ENCODE measurements at places on chromosomes 5 and 9.
A peak's percentile ranks its signal among the peaks of the same experiment; 100 is the strongest.

DNA sequence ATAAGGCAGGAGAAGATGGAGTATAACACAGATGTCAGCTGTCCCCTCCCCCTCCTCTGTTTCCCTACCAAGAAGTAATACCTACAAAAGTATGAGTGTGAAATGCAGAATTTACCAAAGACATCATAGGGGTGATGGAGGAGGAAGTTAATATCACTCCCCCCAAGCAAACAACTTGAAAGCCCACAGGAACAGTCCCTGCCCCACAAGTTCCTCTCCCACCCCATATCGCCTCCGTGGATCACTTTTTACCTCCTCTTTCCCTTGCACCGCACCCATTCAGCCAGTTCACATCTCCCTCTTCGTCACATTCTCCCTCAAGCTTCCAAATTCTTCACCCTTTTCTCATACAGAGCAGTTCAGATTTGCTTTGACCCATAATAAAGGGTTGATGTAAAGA, 7.0 kb upstream of the SIL1 start:
- DNase-seq, result no peak

- no peak for DNase-seq
Observed at GRCh38 chr5:151022511-151023018, 2.2 kb downstream of the GPX3 start.

- no peak for DNase-seq
Observed at GRCh38 chr9:137380606-137381005, 42.4 kb downstream of the EXD3 start.

- DNase-seq, result no peak
Observed at GRCh38 chr5:123116058-123116457, 27.0 kb downstream of the PRDM6 start.

- DNase-seq, result peak; percentile 39
Observed at GRCh38 chr9:101727612-101728524, 10.6 kb downstream of the GRIN3A start.

- DNase-seq, result peak; percentile 33
Observed at GRCh38 chr5:78983601-78984438, 1.3 kb downstream of the ARSB start.

DNA sequence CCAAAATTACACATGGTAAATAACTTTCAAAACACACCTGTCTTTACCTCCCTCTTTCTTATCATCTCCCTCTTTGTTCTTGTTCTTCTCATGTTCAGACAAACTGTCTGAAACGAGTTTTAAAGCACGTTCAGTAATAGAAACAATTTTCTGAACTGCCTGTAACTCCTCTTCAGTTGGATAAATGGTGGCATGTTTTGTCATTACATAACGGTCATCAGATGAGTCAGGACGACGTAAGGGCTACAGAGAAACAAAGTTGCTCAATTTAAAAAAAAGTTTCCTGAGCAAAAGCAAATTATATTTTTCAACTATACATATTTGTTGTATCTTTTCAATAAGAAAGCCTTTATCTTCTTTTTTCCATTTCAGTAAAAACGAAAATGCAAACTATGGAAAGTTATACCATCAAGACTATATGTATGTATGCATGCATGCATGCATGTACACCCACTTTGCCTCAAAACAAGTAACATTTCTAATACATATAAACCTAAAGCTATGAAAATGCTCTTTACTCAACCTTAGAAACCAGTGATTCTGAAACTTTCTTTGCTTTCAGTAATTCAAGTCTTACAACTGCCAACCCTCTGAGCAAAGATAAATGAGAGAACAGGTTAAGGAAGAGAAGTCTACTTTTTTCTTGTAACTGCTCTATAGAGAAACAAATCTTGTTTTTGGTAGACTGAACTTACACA, 56.0 kb downstream of the ZFR start:
- DNase-seq, result peak; percentile 84

DNA sequence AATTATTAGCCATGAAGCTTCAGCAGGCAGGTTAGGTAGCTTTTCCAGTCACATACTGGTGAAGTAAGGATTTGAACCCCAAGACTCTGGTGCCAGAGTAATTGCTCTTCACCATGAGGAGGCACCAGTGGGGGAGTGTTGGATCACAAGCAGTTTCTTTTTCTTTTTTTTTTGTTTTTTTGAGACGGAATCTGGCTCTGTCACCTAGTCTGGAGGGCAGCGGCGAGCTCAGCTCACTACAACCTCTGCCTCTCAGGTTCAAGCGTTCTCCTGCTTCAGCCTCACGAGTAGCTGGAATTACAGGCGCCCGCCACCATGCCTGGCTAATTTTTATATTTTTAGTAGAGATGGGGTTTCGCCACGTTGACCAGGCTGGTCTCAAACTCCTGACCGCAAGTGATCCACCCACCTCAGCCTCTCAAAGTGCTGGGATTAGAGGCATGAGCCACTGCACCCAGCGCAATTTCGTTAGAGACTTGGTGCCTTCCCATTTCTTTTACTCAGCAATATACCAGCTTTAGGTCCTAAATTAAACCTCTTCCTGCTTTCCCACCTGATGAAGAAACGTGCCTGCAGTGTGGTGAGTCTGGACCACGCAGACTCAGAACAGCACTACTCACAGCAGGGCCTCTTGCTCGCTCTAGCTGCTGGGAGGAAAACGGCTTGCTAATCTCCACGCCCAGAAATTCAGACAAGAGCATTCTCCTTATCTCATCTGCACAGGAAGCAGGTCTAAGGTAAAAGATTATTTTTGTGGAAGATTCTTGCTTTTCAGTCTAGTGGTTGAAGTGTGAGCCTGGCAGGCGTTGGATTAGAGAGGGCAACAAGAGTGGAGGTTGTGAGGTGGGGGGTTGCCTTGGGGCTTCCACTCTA, at the start of gene S100Z:
Gene S100Z (plus strand): TSS at position 596 of the 873 bp plus-strand sequence. CDS start 25,346 bp downstream, outside the sequence.
- DNase-seq, result peak; percentile 17

GRCh38 chr9:113538701-113539430, 75.3 kb downstream of the RGS3 start:
- DNase-seq, result no peak

DNA sequence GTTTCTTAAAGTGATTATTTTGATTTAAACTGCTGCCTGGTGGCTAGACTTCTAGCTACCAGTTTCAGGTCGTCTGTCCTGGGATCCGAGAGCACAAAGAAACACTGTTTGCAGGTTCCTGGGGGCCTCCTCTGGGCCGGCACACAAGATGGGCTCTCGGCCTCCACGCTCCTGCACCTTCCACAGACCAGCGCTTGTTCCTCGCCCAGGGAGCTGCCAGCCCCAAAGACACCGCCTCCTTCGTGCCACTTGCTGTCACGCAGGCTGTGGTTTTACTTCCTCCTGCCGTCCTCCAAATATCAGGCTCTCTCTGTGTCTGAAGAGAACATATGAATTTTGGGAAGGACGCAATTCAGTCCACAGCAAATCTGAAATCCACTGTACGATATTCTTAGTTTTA, 105.8 kb downstream of the ROR2 start:
- DNase-seq, result peak; percentile 39

DNA sequence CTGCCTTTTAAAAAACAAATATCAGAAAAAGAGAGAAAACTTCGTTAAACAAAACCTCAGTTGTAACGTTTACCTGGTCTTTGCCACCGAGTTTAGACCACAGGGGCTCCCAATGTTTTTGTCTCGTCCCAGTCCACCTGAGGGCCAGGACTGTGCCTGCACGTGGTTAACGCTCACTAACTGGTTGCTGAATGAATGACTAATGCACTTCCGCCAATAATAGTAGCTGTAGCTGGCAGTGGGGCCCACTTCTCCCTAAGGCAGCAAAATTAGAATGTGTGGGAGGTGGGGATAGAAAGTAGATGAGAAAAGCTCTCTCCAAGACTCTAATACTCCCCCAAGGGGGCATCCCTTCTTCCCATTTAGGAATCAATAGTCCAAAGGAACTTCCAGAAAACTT, 29.1 kb upstream of the MED27 start:
- peak; percentile 19 for DNase-seq

- no peak for DNase-seq
Observed at GRCh38 chr9:2286825-2287455, 271.8 kb downstream of the SMARCA2 start.

- no peak for DNase-seq
Observed at GRCh38 chr9:105502276-105502675, 54.4 kb downstream of the FSD1L start.

DNA sequence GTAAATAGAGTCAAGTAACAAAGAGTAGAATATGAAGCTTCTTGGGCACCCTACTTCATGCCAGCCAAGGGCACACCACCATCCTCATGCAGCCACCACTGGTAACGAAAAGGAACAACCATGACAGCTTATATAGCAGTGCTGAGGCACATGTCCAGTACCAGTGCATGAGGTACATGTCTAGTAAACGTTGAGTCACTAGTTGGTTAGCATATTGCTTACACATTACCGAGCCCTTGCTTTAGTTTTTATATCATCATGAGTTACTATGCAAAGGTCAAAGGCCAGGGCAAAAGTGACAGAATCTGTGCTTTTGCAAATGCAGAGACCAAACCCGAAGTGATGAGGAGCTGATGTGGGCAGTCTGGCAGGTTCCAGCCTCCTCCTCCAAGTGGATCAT, 147.1 kb upstream of the MAP1B start:
- DNase-seq, result no peak

- peak; percentile 63 for DNase-seq
Observed at GRCh38 chr5:6783787-6784186, 70.6 kb downstream of the TENT4A start.

GRCh38 chr9:111037708-111038330, 451 bp downstream of the LPAR1 start:
- DNase-seq, result no peak

- DNase-seq, result no peak
Observed at GRCh38 chr9:109863961-109864360, 84.0 kb downstream of the PALM2AKAP2 start.

DNA sequence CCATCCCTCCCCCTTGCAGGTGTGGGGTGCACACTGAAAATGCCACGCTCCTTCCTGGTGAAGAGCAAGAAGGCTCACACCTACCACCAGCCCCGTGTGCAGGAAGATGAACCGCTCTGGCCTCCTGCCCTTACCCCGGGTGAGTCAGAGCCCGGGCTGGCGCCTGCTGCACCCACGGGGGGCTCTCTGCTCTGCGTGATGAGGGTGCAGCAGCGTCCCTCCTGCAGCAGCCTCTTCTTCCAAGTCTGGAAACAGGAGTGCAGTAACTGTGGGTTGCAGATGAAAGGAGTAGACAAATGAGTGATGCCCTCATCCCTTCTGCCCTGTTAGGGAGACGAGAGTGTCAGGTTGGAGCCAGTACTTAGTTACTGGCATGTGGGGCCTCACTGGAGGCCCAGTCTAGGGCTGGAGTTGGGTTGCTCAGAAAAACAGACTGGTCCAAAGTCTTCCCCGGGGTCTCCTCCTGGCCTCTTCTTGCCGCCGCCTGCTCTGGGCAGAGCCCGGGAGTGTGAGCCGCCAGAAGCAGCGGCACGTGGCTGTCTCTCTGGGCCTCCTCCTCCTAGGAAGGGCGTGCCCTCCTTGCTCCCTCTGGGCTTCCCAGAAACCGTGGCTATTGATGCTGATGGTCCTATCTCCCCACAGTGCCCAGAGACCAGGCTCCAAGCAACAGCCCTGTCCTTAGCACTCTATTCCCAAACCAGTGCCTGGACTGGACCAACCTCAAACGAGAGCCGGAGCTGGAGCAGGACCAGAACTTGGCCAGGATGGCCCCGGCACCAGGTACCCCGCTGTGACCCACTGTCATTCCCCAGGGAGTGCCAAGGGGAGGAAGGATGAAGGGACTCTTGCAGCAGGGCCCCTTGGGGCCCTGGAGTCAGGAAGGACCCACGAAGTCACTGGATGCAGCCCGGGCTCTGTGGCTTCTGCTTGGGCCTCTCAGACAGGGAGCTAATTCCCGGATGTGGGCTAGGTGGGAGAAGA, 8.4 kb downstream of the GFI1B start:
- peak; percentile 50 for DNase-seq

DNA sequence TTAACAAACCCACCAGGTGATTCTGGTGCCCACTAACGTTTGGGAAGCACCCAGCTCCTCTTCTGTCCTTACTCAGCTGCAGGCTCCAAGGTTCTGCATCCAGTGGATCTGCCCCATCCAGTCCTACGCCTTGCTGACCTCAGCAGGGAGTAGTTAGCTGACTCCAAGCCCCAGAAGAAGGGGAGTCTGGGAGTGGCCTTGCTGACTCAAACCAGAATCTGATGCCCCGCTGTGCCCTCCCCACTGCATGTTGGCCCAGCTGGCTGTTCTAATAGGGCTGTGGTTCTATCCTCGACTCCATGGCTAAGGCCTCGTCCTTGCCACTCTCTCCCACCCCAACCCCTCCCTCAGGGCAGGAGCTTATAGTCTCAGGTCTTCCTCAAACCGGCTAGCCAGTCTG, 136.3 kb downstream of the TTLL11 start:
- DNase-seq, result no peak

- DNase-seq, result no peak
Observed at GRCh38 chr9:27210588-27210987, 86.4 kb downstream of the EQTN start.

GRCh38 chr5:173245319-173246134, 10.5 kb upstream of the NKX2-5 start:
- no peak for DNase-seq

- no peak for DNase-seq
Observed at GRCh38 chr5:39816866-39817265, 392.1 kb upstream of the DAB2 start.

DNA sequence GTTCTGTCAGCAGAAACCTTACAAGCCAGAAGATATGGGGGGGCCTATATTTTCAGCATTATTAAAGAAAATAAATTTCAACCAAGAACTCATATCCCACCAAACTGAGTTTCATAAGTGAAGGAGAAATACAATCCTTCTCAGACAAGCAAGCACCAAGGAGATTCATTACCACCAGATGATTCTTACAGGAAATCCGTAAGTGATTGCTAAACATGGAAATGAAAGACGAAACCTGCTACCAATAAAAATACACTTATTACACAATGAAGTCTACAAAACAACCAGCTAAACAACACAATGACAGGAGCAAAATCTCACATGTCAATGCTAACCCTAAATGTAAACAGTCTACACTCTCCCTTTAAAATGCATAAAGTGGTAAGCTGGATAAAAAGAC, 17.8 kb upstream of the C9orf72 start:
- DNase-seq, result no peak

DNA sequence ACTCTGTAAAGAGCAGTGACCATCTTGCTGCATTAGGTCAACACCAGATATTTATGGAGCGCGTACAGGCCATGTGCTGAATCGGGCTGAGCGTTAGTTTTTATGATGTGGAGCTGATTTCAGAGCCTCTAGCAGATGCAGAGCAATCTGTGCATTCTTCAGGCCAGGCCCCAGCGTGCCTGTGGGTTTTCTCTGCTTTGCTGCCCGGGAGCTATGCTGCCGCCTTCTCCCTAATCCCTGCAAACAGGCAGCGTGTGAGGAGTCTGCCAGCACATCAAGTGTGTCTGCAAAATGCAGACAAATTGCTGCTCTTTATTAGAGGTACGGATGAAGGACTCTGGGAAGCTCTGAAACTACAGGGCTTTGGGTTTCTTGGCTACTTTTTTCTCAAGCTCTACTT, 170.0 kb downstream of the NTRK2 start:
- no peak for DNase-seq

- no peak for DNase-seq
Observed at GRCh38 chr5:107425541-107426031, 245.2 kb downstream of the EFNA5 start.

- no peak for DNase-seq
Observed at GRCh38 chr5:18959535-18959934, 1028.5 kb downstream of the CDH18 start.

GRCh38 chr5:174022384-174023095, 23.0 kb upstream of the NSG2 start:
- DNase-seq, result no peak
